ENCODE measurements at places on chromosomes 2 and 18.

DNA sequence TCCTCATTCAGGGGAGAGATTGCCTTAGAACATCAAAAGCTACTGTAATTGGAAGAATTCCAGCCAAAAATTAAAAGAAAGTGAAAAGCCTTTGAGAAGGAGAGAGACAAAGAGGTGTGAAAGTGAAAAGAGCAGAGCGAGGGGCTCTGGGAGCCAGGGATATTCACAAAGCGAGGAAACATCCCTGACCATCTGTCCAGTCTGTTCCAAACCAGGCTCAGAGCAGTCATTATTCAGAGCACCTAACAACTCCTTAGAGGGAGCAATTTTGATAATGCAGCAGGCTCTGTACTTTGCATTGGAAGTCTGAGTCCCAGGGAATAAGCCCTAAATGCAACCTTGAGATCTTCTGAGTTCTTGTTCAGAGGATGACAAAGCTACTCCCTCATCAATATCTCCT is 119.1 kb upstream of the LYPD1 start:
- DNase-seq, result no peak

GRCh38 chr18:79684787-79685186 is 5.2 kb downstream of the CTDP1 start:
- DNase-seq, result no peak

- peak; percentile 27 for DNase-seq
Measured at GRCh38 chr2:29309090-29310029, 194.1 kb downstream of the CLIP4 start.

GRCh38 chr18:47485221-47485797 is 233.8 kb upstream of the SKOR2 start:
- DNase-seq, result no peak

GRCh38 chr2:5689750-5690149 is 2.4 kb upstream of the SOX11 start:
- no peak for DNase-seq
